ENCODE measurements at places on chromosomes 3 and 15. TPM values are rescaled to one million over a fixed set of nuclear protein-coding genes. Genes with fewer than 3 reads are reported as not detected.
A peak's percentile ranks its signal among the peaks of the same experiment; 100 is the strongest.

The CCRL2 gene
- total RNA-seq, result 0.41 TPM

The KBTBD13 gene
- total RNA-seq, result 3.1 TPM

The PLAAT1 gene
- total RNA-seq, result not detected

The CNTN6 gene
- not detected for total RNA-seq

The LTK gene
- total RNA-seq, result 0.35 TPM

The SLC15A2 gene
- 5.1 TPM for total RNA-seq

The SCAANT1 gene
- not detected for total RNA-seq

The TGM5 gene
- not detected for total RNA-seq

The GHSR gene
- not detected for total RNA-seq

DNA sequence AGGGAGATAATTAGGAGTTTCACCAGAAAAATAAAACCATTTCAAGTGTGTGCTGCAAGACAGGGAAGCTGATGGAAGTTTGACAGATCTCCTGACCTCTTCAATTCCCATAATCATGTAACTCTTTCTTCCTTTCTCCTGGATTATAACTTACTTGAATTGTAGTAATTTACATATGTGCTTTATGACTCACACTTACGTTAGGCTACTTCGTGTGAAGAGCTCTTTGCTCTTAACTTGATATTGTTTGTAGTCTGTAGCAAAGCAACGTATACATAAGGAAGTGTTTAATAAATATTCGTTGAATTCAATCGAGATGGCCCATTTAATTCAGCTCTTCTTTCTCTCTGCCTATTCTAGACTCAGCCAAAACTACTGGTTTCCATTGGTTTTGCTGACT lies 23.5 kb downstream of the ROBO2 start:
- no peak for DNase-seq
- no peaks in the 10 kb centered on the region for H3K36me3 ChIP-seq
- H3K27ac ChIP-seq, result no peak overlapping the region
- no peak overlapping the region for H3K4me3 ChIP-seq
- H3K4me1 ChIP-seq, result no peaks in the 10 kb centered on the region
- no peaks in the 10 kb centered on the region for H3K27me3 ChIP-seq

- no peak overlapping the region for H3K4me3 ChIP-seq
- no peaks in the 10 kb centered on the region for H3K4me1 ChIP-seq
- H3K27ac ChIP-seq, result no peak overlapping the region
- H3K36me3 ChIP-seq, result no peaks in the 10 kb centered on the region
- DNase-seq, result no peak
Measured at GRCh38 chr3:46196261-46196957, 11.7 kb downstream of the CCR1 start.

- no peaks in the 10 kb centered on the region for H3K27me3 ChIP-seq
- no peak for DNase-seq
- H3K4me3 ChIP-seq, result no peak overlapping the region
- H3K36me3 ChIP-seq, result no peaks in the 10 kb centered on the region
Measured at GRCh38 chr15:91146728-91147127, 46.7 kb downstream of the SV2B start.

DNA sequence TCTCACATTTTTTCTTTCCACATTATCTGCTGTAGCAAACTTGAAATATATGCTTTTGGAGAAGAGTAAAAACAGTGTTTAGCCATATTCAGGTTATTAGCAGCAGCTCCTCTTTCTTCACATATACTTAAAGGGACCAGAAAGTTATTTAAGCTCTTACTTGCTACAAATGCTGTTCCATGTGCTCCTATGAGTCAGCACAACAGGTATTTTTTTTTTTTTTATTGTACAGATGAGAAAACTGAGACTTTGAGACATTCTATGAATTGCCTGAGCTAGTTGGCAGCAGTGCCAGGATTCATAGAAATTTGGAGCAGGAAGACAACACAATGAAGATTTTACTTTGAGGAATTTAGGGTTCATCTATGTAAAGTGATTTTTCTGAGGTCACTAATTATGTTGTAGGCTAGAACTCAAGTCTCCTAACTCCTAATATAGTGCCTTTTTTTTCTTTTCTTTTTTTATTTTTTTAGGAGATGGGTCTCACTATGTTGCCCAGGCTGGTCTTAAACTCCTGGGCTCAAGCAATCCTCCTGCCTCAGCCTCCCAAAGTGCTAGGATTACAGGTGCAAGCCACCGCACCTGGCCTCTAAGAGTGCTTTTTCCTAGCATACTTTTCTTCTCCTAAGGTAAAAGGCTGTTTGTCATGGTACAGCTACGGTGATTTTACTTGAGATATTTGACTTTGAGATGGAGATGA lies 23.6 kb downstream of the SETD5 start:
- no peaks in the 10 kb centered on the region for H3K27me3 ChIP-seq
- H3K4me3 ChIP-seq, result no peak overlapping the region
- no peaks in the 10 kb centered on the region for H3K36me3 ChIP-seq
- H3K27ac ChIP-seq, result no peak overlapping the region
- no peak for DNase-seq

GRCh38 chr3:48408823-48409281 lies 21.0 kb downstream of the PLXNB1 start:
- H3K36me3 ChIP-seq, result peaks cover 66% of the 10 kb centered on the region
- H3K4me3 ChIP-seq, result no peak overlapping the region
- H3K4me1 ChIP-seq, result peaks cover 6% of the 10 kb centered on the region
- DNase-seq, result peak; percentile 1
- no peaks in the 10 kb centered on the region for H3K27me3 ChIP-seq

- H3K4me3 ChIP-seq, result peak overlapping the region; percentile 59
- no peak for DNase-seq
- peaks cover 15% of the 10 kb centered on the region for H3K36me3 ChIP-seq
- peak overlapping the region; percentile 86 for H3K27ac ChIP-seq
- no peaks in the 10 kb centered on the region for H3K27me3 ChIP-seq
Measured at GRCh38 chr15:99707473-99708270, 25.6 kb downstream of the LYSMD4 start.

DNA sequence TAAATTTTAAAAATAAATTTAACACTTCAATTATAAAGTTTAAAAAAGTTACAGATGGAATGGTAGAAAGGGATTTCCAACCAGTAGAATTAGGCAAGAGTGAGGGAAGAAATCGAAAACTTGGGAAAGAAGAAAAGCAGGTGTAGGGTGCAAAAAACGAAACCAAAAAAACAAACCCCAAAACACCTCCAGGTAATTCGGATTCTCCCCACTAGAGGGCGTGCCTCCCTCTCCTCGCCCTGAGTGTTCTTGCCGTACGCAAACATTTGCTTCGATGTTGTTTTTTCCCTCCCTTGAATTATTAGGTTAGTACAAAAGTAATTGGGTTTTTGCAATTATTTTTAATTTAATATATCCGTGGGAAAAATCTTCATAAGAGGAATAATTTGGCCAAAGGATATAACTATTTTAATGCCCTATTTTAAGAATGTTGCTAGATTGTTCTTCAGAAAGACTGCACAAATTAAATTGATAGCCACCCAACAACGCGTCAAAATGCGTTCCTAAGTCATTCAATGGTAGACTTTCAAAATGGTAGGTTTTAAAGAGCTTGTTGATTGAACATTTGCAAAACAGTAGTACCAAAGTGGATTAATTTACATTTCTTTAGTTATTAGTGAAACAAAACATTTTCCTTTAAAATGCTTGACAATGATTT lies 63.7 kb downstream of the SLC30A4 start:
- no peaks in the 10 kb centered on the region for H3K36me3 ChIP-seq
- peak overlapping the region; percentile 68 for H3K4me3 ChIP-seq
- H3K27me3 ChIP-seq, result no peaks in the 10 kb centered on the region
- H3K4me1 ChIP-seq, result peaks cover 6% of the 10 kb centered on the region

GRCh38 chr3:62184559-62184958 lies 188.8 kb downstream of the FEZF2 start:
- no peak overlapping the region for H3K4me3 ChIP-seq
- no peaks in the 10 kb centered on the region for H3K27me3 ChIP-seq
- peaks cover 3% of the 10 kb centered on the region for H3K4me1 ChIP-seq
- H3K36me3 ChIP-seq, result no peaks in the 10 kb centered on the region

GRCh38 chr3:17747174-17747889 lies 4.9 kb upstream of the TBC1D5 start:
- peaks cover 5% of the 10 kb centered on the region for H3K4me1 ChIP-seq
- H3K27me3 ChIP-seq, result no peaks in the 10 kb centered on the region
- H3K4me3 ChIP-seq, result no peak overlapping the region

GRCh38 chr3:36909666-36910065 lies 35.2 kb downstream of the TRANK1 start:
- no peak overlapping the region for H3K4me3 ChIP-seq
- H3K36me3 ChIP-seq, result no peaks in the 10 kb centered on the region
- no peaks in the 10 kb centered on the region for H3K27me3 ChIP-seq
- H3K27ac ChIP-seq, result no peak overlapping the region
- peaks cover 8% of the 10 kb centered on the region for H3K4me1 ChIP-seq

DNA sequence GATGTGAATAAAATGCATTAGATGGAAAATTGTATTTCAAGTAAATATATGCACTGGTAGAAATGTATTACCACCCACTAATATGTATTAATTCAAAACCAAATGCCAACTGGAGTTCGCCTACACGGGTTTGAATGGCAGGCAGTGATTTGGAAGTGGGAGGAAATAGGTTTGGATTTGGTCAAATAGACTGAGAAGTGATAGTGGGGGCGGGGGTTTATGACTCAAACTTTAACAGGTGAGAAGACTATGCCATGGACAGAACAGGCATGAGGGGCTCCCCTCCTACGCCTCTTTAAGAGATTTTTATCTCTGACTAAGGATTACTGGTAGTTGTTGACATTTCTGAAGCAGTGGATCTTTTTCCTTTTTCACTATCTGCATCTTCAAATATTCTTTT lies 677.8 kb downstream of the NTRK3 start:
- H3K4me1 ChIP-seq, result no peaks in the 10 kb centered on the region
- no peak overlapping the region for H3K4me3 ChIP-seq
- H3K36me3 ChIP-seq, result no peaks in the 10 kb centered on the region
- no peak overlapping the region for H3K27ac ChIP-seq
- H3K27me3 ChIP-seq, result no peaks in the 10 kb centered on the region

GRCh38 chr15:79031821-79032220 lies 58.8 kb downstream of the RASGRF1 start:
- no peak overlapping the region for H3K27ac ChIP-seq
- no peak for DNase-seq
- H3K27me3 ChIP-seq, result no peaks in the 10 kb centered on the region
- no peaks in the 10 kb centered on the region for H3K36me3 ChIP-seq

GRCh38 chr3:74789111-74789510 lies 174.7 kb upstream of the CNTN3 start:
- DNase-seq, result no peak
- no peaks in the 10 kb centered on the region for H3K27me3 ChIP-seq
- H3K36me3 ChIP-seq, result no peaks in the 10 kb centered on the region
- H3K27ac ChIP-seq, result no peak overlapping the region

DNA sequence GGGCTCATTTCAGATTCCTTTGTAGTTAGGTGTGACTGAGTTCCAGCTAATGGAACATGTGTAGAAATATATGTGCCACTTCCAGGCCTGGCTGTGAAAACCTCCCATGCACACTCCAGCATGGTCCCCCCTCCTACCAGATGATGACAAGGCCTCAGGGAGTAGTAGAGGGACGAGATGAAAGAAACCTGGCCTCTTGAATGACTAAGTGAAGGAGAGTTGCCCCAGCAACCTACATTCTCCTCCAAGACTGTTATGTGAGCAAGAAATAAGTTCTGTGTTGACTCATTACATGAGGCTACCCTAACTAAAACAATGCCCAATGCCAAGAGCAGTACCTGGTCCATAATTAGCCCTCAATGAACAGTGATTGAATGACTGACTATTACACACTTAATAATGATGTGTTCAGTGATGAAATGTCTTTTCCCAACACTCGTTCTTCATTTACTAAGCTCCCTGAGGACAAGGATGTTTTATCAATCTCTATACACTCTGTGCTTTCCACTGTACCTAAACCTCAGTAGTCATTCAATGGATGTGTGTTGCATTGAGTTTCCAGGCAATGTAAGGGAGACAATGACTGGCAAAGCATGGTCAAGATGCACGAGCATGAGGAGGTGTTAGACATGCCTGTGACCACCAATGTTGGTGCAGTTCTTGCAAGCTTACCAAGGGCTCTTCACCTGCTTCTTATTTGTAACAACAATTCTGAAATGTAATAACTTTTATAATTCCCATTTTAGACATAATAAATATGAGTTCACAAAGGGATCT lies 62.0 kb upstream of the BCL6 start:
- H3K36me3 ChIP-seq, result no peaks in the 10 kb centered on the region
- no peak overlapping the region for H3K4me3 ChIP-seq
- H3K27ac ChIP-seq, result no peak overlapping the region
- peaks cover 24% of the 10 kb centered on the region for H3K4me1 ChIP-seq

GRCh38 chr3:137694836-137695235 lies 69.3 kb upstream of the SOX14 start:
- no peaks in the 10 kb centered on the region for H3K36me3 ChIP-seq
- H3K4me1 ChIP-seq, result no peaks in the 10 kb centered on the region
- no peaks in the 10 kb centered on the region for H3K27me3 ChIP-seq
- no peak for DNase-seq
- no peak overlapping the region for H3K4me3 ChIP-seq
- H3K27ac ChIP-seq, result no peak overlapping the region

- no peak overlapping the region for H3K27ac ChIP-seq
- DNase-seq, result no peak
- peaks cover 3% of the 10 kb centered on the region for H3K36me3 ChIP-seq
- no peaks in the 10 kb centered on the region for H3K4me1 ChIP-seq
- no peaks in the 10 kb centered on the region for H3K27me3 ChIP-seq
Measured at GRCh38 chr3:119891944-119892721, 110.2 kb downstream of the NR1I2 start.

DNA sequence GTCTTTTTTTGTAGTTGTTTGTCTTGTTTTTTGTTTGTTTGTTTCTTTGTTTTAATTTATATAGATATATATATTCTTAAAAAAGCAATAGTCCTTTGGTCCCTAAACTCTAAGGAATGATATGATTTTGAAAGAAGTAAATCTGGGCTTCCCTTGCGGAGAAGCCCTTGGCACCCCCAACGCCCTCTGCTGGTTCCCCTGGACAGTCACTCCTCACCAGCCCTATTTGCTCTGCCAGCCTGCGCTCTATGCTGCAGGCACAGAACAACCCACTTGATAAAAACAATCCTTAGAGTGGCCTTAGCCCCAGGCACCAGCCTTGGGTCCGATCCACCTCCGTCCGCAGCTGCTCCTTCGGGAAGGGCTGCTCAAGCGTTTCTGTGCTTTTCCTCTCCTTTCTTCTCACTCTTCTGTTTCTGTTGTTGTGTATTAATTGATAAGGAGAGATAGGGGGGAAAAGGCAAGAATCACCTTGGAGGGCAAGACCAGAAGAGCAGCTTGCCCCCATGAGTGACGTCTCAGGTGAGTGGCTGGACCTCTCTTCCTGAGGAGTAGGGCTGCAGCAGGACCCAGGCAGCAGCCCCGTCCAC lies 13.7 kb upstream of the PARP6 start:
- DNase-seq, result no peak
- H3K27me3 ChIP-seq, result no peaks in the 10 kb centered on the region
- H3K36me3 ChIP-seq, result no peaks in the 10 kb centered on the region
- H3K4me1 ChIP-seq, result no peaks in the 10 kb centered on the region
- H3K27ac ChIP-seq, result no peak overlapping the region

DNA sequence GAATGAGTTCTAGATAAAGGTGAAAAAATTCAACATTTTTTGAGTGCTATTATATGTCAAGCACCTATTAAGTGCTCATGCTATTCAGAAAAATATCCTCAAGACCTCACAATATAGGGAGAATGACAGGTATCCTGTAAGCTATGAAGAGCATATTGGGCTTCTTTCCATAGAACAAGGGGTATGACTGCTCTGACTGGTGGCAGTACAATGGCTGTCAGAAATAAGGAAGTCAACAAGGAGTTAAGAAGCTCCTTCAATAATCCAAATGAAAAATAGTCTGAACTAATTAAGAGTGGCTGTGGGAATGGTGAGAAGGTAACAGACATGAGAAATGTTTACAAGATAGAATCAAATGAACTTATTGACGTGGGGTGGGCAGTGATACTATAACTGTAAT lies 24.7 kb downstream of the NPTN start:
- peaks cover 50% of the 10 kb centered on the region for H3K4me1 ChIP-seq
- DNase-seq, result no peak
- H3K27me3 ChIP-seq, result no peaks in the 10 kb centered on the region

Data from thoracic aorta (tissue), 2 donors.